ENCODE measurements at places on chromosomes 11 and 22.

DNA sequence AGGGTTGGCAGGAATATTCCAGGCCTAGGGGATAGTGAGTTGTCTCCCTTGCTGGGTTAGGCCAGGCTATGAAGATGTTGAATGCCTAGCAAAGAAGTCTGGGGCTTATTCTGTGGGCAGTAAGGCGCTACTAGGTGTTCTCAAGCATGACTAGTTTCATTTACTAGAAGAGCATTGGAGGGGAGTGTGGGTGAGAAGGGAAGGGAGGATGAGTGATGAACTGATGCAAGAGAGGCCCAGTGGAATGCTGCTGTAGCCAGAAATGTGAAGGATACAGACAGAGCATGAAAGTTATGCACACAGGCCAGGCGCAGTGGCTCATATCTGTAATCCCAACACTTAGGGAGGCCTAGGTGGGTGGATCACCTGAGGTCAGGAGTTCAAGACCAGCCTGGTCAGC, 33.5 kb downstream of the POU2F3 start:
- DNase-seq: no peak

DNA sequence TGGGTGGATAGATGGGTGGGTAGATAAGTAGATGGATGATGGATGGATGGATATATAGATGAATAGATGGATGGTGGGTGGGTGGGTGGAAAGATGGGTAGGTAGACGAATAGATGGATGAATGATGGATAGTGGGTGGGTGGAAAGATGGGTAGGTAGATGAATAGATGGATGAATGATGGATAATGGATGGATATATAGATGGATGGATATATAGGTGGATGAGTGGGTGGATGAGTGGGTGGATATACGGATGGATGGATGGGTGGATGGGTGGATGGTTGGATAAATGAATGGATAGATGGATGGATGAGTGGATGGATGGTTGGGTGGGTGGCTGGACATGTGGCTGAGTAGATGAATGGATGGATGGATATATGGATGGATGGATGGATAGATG, 53.1 kb upstream of the THY1 start:
- DNase-seq: no peak

- DNase-seq: no peak
Measured at GRCh38 chr11:20160425-20161229, at the start of gene DBX1. Gene DBX1 (minus strand): TSS chr11:20160475. CDS start chr11:20160324, 151 bp downstream.

GRCh38 chr11:119369132-119369925, 12.2 kb downstream of the USP2 start:
- DNase-seq: no peak

GRCh38 chr11:3085052-3085451, 27.8 kb upstream of the CARS1 start:
- DNase-seq: no peak

DNA sequence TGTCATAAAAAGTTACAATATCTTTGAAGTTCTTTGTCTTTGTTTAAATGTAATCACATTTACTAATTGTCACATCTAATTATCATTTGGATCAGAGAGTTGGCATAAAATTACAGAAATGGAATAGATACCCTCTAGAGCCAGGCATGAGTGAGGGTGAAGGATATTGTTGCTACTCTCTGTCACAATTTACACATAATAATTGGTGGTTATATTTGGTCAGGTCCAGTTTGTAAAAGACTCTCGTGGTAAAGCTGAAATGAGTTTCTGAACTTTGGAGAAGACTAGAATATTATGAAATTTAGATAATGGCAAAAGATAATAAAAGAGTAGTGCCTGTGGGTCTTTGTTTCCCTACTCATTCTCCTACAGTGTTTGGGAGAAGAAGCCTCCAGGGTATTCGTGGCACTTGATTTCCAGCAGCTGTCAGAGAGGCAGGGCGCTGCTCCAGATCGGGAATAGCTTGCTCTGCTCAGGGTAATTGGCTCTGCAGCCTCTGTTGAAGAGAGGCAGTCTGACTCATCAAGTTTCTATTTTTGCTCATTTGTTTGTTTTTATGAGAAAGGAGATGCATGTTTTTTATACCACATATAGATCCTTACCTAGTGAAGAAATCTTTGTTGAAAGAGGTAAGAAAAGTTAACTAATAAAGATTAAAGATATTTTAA, 349.9 kb downstream of the CNTN5 start:
- DNase-seq: peak; percentile 3

- DNase-seq: no peak
Measured at GRCh38 chr11:59559886-59560285, 48.5 kb downstream of the OR4D9 start.

DNA sequence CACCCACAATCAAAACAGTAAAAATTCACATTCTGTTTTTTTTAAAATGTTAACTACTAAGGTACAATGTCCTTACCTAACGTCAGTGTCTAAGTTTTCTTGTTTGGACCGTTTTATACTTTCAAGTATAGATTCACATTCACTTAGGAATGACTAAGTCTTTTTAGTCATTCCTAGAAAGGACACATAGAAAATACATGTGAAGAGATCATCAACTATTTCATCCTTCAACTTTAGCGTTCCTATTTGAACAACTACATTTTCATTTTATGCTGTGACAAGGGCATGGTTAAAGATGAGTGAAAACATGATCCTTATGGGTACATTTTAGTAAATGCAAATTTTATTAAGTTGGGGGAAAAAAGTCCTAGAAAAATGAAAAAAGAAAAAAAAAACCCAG, 62.8 kb downstream of the DDX10 start:
- no peak for DNase-seq

DNA sequence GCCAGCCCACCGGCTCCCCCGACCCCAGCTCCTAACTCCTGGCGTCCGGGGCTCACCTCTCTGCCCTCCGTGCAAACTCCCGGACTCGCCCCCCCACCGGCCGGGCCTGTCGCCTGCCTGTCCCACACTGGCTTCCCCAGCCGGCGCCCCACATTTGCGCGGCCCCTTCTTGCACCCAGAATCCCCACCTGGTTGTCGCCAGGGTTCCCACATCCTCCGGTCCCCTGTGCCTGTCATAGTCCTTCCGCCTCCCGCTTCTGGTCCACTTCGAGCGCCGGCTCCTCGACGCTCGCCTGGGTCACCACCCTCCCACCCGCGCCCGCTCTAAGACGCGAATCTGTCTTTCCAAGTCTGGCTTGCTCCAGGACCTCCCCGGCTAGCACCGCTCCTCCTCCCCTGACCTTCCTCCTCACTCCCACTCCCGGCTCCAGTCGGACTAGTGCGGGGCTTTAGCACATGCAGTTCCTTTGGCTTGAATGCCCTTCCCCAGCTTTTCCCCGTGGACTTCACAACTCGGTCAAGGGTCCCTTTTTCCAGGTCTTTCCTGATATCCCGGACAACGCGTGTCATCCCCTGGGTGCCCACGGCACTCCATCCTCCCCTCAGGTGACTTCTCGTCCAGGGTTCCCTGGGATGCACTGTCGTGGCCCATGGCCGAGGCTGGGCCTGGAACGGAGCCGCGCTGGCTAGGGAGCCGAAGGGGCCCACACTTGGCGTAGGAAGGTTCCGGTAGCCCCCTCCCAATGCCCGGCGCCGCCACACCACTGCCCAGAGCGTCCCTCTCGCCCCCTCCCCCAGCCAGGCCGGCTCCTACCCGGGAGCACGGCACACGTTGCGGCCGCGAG, 635 bp downstream of the SCARF2 start:
- DNase-seq: no peak

- DNase-seq: no peak
Measured at GRCh38 chr11:2311353-2312133, 9.7 kb downstream of the TSPAN32 start.

- no peak for DNase-seq
Measured at GRCh38 chr22:37202716-37203115, 9.6 kb downstream of the SSTR3 start.
